Cortex of kidney (tissue), 1 donor: ENCODE measurements at places on chromosomes 3 and 15.

DNA sequence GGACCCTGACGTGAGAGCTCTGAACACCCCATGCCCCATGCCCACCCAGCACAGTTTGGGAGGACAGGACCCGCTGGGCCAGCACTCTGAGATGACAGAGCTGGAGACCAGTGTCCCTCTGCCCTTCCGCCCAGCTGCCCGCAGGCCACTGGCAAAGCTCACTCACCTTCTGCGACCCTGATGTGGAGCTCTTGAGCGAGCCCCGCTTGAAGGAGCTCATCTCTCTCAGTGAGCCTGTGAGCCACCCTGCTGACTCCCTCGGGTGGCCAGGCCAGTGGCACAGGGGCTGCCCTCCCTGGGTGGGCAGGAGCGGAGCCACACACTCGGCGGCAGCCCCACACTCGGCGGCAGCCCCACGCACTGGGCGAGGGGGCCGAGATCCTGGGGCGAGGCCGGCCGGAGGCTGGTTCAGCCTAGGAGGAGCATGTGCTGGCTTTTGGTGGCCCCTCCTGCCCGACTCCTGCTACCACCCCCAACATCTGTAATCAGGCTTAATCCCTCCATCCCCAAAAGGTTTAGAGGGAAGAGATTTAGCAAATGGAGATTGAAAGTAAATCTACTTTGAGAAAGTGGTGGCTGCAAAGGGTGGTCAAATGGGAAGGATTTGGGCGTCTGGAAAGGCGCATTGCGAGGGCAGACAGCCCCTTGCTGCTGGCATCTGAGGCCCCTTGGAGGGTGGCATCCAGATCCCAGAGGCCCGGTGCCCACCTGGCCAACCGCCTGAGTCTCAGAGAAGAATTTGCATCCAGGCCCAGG lies 59.4 kb upstream of the TRPM1 start:
- no peak for DNase-seq

DNA sequence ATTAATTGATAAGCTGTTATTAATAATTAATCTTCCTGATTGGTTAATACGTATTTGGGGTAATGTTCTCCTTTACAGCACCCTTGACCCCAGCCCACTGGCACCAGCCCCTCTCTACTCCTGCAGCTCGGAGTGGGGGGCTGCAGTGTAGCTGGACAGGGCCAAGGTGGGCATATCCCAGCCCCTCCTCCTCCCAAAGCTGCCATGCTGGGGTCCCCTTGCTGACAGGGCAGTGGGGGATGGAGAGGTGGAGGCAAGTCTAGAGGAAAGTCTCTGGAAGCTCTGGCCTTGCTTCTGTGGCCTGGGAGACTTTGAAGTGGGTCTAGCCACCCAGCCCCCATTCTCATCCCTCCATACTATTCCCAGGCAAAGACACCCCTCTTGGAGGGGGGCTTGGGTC lies 35.8 kb downstream of the HCN4 start:
- no peak for DNase-seq

DNA sequence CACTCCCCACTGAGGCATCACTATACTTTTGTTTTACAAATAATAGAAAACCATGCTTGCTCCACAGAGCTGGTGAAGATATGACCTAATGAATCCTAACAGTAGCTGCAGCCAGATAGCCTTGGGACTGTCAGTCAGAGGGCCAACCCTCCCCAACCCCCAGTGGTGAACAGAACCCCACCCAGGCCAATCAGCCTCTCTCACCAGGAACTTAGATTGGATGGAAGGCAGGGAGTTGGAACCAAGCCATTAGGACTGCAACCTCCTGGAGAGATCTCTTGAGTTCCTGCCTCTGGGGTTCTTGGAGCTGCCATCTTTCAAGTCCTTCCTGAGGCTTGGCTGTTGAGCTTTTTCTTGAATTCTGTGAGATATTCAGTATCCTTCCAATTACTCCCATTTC lies 3.0 kb upstream of the MRPS22 start:
- no peak for DNase-seq

GRCh38 chr15:74598126-74598842 lies 17.4 kb upstream of the CLK3 start:
- peak; percentile 73 for DNase-seq

GRCh38 chr3:173066044-173067004 lies 74.7 kb downstream of the SPATA16 start:
- DNase-seq = no peak

- DNase-seq = no peak
Measured at GRCh38 chr15:75693501-75694240, 19.0 kb downstream of the CSPG4 start.

DNA sequence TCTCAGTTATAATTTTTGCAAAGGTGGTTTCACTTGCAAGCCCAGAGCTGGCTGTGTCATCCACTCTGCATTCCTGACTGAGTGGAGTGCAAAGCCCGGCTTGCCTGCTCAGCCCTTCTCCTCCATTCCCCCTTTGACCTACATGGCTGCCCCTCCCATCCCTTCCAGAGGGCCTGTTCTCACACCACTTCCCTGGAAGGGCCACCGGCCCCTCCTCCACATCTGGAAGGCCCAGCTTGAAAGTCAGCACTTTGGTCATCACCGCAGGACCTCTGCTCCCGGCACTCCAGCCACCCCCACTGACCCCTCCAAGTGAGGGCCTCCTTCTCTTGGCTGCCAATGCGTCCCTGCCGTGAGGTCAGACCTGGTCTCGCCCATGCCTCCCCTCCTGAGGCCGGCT lies 74.1 kb upstream of the RNF7 start:
- DNase-seq = no peak

GRCh38 chr3:106068795-106069194 lies 200.0 kb upstream of the CBLB start:
- DNase-seq = no peak

GRCh38 chr3:161108840-161109239 lies 3.7 kb upstream of the B3GALNT1 start:
- no peak for DNase-seq

DNA sequence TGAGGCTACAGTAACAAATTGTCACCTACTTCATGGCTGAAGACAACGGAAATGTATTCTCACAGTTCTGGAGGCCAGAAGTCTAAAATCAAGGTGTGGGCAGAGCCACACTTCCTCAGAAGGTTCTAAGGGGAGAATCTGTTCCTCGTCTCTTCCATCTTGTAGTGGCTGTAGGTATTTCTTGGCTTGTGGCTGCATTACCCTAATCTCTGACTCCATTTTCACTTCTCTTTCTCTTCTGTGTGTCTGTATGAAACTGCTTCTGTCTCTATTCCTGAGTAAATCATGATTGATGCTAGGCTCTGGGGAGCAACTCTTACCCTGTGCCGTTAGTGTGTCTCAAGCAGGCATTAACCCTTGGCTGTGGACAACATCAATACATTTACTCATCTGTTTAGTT lies 164.7 kb downstream of the SQOR start:
- DNase-seq = no peak

DNA sequence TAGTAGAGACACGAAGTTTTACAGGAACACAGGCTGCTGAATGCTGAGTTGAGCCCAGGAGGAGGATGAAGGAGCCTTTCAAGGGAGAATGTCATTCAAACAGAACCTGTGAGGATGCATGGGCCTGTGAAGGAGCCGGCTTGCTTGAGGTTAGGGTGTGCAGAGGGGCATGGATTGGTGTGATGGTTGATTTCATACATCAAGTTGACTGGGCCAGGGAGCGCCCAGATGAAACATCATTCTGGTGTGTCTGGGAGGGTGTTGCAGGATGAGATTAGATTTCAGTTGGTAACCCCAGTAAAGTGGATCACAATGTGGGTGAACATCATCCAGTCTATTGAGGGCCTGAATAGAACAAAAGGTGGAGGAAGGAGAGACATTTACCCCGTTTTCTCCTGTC lies 243.6 kb downstream of the EDEM1 start:
- no peak for DNase-seq

- DNase-seq = no peak
Measured at GRCh38 chr3:152314677-152315353, 46.1 kb downstream of the MBNL1 start.

DNA sequence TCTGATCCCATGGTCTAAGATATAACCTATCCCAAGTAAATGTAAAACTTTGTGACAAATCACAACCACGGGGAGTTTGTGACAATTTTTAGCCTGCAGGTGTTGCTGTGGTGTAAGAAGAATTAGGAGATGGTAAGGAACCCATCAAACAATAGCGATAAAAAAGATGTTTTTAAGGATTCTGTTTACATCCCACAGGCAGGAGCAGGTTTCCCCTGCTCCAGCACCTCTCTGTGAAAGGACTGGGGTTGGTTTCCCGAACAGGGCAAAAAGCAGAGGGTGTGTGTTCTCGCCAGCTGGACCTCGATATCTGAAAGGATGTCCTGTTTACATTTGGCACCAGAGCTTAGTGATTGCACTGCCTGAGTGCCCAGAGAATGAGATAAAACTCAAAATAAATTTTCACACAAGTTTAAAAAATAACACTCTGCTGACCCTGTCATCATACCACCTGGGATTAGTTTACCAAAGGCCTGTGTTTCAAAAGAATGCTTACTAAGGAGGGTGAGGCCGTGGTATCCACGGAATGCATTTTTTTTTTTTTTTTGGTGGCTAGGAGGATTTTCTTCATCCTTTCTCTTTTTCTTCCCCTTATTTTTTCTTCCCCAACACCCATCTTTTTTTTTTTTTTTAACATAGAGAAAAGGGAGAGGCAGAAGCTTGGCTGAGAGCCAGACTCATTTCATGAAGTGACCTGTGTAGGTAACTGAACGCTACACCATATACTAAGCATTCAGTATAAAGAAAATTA lies 151.8 kb upstream of the DPH6 start:
- DNase-seq = no peak

DNA sequence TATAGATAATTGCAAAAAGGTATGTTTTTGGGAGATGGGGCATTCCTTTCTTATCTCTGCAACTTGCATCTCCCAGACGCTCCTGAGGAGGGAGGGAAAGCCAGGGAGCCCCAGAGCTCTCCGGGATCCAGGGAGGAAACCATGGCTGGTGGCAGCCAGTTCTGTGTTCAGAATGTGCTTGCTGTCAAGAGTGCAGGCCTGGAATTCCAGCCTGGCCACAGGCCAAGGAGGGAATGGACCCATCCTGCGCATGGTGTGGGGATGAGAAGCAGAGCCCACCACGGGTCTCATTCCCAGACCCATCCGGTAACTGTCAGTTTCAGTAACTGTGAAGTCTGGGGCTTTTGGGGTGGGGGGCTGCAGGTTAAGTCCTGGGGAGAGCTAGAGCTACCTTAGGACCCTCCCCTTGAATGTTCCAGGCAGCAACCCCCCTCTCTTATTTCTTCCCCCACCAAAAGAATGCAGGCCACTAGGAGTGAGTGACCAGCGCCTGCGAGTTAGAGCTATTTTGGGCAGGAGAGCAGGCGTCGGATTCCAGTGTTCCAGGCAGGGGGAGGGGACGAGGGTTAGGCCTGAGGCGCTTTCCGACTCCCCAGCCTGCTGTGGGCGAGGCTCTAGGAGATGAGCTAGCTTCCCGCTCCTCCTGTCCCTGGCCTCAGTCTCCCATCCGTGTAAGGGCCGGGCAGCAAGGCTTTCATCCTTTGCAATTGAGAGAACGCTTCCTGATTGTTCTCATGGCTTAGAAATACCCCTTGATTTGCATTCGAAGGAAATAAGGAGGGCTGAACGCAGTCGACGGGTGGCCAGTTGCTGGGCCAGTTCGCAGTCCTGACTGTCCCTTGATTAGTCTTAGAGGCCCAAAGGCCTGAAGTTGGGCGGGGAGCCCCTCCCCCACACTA lies 781 bp upstream of the DAG1 start:
- no peak for DNase-seq

GRCh38 chr3:189688262-189688661 lies 57.1 kb downstream of the TP63 start:
- DNase-seq = no peak

GRCh38 chr3:177336873-177337450 lies 139.7 kb upstream of the TBL1XR1 start:
- DNase-seq = no peak

- no peak for DNase-seq
Measured at GRCh38 chr3:45103753-45104714, 42.1 kb downstream of the CDCP1 start.

DNA sequence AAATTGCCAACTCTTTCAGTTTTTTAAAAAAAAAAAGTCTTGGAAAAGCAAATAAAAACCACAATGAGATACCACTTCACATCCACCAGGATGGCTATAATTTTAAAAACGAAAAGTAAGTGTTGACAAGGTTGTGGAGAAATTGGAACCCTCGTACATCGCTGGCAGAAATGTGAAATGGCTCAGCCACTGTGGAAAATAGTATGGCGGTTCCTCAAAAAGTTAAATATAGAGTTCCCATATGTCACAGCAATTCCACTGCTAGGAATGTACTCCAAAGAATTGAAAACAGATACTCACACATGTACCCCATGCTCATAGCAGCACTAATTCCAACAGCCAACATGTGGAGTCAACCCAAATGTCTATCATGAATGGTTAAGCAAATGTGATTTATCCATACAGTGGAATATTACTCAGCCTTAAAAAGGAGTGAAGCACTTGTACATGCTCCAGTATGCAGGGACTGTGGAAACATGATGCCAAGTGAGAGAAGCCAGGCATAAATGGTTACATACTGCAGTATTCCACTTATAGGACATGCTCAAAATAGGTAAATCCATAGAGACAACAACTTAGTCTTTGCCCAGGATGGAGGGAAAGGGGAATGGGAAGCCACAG lies 73.8 kb upstream of the PCSK6 start:
- no peak for DNase-seq

GRCh38 chr3:76826861-76827260 lies 213.0 kb upstream of the ROBO2 start:
- no peak for DNase-seq

GRCh38 chr3:111047042-111047441 lies 24.6 kb upstream of the NECTIN3 start:
- DNase-seq = no peak

DNA sequence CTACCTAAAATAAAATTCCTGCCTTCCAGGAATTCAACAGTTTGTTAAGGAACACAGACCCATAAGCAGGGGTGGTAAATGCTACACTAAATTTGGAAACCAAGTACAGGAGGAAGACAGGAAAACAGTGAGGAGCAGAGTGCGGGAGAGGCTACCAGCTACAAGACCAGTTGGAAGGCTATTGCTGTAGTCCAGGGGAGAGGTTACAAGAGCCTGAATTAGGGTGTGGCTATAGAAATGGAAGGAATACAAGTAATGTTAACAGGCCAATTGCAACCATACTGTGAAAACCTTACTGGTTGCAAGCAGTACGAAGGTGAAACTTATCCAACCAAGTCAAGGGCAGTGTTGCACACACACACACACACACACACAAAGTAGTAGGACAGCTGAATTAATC lies 880 bp upstream of the ARMC8 start:
- DNase-seq = no peak

DNA sequence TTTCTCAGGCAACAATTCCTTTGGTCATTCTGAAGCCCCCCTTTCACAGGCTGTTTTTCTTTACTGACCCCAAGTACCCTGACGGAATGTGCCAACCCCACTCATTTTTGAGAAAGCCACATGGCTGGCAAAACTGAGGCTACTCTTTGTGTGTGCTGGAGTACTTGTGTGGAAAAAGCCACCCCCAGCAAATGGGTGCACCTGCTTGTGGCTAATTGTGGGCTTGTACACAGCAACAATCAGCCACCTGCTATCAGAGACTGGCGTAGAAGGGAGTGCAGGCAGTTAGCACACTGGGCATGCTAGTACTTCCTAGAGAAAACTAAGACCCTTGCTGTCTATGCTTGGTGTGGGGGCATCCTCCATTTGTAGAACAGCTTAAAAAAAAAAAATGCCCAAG lies 110.1 kb upstream of the LMOD3 start:
- no peak for DNase-seq
